NCI-H2171 (cell line): ENCODE measurements at places on chromosomes 12 and 14.

GRCh38 chr12:104538891-104539462, 82.2 kb downstream of the CHST11 start:
- no peak for DNase-seq

DNA sequence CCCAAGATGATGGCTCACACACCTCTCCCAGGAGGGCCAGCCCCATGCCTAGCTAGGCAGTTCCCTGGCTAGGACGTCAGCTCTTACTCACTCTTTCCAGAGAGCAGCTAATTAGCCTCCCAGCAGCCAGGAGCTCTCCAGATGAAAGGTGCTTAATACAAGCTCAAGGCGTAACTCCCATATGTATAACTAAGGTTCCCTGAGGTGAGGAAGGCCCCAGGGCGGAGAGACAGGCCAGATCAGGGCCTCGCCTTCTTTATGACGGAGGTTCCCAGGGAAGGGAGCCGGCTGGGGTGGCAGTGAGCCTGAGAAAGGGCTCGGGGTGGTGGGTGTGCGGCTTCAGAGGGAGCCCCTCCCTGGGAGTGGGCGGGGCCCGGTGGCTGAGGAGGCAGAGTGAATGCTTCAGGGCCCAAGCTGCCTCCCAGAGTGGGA, 26.4 kb upstream of the ZFP36L1 start:
- DNase-seq: no peak

- DNase-seq: no peak
These were observed 21.9 kb downstream of the HIP1R start for GRCh38 chr12:122856999-122857671.

- no peak for DNase-seq
These were observed 35.5 kb downstream of the STXBP6 start for GRCh38 chr14:25014440-25014839.
